ENCODE measurements at places on chromosomes 1 and 21.

DNA sequence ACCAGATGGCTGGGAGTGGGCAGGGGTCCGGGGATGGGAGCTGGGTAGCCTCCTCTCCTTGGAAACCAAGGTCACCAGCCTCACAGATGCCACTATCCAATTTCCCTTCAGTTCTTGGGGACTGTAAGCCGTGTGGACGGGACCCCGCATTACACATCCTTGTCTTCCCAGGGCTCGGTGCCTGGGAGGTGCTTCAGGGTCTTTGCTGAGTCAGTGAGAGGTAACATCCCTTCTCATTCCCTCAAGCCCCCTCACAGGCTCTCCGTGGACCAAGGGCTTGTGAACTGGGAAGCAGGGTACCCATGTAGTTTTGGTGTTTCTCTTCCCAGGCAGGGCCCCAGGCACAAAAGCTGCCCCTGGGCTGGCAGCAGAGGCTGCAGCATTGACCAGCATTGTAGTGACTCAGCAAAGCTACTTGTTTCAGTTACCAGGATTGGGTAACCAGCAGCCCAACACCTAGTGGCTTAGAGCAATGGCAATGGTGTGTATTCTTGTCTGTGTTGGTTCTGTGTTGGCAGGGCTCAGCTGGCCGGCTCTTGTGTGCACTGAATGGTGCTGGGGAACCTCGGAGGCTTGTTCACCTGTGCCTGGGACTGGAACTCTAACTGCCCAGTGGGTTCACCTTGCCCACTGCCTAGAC, 24.6 kb upstream of the PCBP3 start:
- no peak for DNase-seq

DNA sequence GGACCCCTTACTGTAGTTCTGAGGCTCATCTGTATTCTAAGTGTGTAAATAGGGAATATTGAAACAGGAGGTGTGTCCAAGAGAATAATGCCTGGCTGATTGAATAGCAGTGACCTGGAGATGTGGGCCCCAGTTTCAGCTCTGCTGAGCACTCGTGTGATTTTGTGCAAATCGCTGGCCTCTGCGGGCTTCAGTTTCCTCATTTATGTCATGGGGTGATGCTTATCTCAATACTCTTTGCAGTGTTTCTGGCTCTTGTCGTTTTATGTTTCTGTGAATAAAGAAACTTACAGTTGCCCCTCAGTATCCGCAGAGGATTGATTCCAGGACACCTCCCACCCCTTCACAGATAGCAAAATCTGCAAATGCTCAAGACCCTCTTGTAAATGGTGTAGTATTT, 5.0 kb downstream of the COG2 start:
- no peak for DNase-seq

DNA sequence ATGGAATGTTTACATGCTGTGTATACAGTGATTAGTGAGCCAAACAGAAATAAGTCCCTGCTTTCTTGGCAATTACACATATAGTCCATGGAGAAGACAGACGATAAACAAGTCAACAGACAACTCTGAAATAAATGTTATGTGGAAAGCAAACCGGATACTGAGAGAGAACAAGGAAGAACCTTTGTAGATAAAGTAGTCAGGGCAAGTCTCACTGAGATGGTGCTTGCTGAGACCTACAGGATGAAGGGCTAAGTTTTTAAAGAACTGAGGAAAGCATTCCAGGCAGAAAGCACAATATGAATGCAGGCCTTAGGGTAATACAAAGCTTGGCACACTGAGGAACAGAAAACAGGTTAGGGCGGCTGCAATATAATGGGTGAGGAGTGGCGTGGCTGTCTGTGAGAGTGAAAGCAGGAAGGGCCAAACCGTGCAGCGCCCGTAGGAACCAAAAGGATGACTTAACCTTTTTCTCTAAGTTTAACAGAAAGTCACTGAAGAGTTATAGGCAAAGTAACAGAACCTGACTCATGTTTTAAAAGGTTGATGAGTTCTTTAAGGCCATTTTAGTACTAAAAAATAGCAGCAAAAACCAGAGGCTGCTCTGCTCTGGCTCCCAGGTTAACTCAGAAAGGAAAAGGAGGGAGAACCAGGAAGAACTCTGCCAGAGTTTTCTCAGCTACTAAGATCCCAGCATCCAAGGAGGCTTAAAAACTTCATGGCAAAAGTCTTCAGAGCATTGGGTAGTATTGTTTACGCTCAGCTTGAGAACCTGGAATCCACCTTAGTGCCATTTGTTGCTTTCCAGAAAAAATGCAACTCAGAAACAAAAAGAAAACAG, 8.7 kb upstream of the TTF2 start:
- no peak for DNase-seq

DNA sequence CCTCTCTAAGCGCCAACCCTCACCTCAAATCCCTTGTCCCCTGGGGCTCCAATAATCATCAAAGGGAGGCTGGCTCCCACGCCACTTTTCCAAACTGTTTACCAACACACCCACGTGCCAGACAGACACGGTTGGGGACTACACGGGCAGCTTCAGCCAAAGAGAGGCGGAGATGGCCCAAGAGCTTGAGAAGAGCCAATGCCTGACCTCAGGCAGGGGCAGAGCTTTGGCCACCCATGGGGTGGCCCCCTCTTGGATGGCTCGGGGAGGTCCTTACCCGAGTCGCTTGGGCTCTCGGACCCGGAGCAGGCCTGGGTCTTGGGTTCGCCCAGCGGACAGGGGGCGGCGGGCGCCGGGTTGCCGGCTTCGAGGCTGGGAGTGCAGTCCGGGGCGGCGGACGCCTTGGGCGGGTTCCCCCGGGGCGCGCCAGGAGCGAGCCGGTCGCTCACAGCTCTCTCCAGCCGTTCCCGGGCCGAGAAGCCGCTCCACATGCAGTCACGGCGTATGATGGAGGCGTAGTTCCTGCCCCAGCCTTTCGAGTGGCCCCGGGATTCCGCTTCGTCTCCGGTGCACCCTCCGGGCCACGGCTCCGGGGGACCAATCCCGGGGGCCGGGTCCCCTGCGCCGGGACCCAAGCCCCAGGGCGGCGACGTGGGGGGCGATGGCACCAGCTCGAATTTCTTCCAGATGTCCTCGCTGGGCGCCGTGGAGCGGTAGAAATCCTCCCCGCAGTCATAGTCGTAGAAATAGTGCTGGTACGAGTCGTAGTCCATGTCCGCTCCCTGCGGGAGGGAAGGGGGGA, 854 bp downstream of the MYCL start:
- no peak for DNase-seq

DNA sequence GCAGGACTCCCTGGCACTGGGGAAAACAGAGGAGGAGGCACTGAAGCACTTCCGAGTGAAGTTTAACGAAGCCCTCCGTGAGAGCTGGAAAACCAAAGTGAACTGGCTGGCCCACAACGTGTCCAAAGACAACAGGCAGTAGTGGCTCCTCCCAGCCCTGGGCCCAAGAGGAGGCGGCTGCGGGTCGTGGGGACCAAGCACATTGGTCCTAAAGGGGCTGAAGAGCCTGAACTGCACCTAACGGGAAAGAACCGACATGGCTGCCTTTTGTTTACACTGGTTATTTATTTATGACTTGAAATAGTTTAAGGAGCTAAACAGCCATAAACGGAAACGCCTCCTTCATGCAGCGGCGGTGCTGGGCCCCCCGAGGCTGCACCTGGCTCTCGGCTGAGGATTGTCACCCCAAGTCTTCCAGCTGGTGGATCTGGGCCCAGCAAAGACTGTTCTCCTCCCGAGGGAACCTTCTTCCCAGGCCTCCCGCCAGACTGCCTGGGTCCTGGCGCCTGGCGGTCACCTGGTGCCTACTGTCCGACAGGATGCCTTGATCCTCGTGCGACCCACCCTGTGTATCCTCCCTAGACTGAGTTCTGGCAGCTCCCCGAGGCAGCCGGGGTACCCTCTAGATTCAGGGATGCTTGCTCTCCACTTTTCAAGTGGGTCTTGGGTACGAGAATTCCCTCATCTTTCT, 75.5 kb downstream of the PIK3CD start:
- no peak for DNase-seq

DNA sequence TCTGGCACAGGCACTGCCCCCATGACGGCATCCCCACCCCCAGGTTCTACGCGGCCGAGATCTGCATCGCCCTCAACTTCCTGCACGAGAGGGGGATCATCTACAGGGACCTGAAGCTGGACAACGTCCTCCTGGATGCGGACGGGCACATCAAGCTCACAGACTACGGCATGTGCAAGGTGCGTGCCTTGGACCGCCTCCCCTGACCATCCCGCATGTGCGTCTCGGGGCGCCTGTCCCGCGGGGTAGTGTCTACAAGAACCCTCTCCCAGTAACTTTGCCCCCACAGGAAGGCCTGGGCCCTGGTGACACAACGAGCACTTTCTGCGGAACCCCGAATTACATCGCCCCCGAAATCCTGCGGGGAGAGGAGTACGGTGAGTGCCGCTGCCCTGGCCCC, 22.6 kb downstream of the FAAP20 start:
- no peak for DNase-seq

DNA sequence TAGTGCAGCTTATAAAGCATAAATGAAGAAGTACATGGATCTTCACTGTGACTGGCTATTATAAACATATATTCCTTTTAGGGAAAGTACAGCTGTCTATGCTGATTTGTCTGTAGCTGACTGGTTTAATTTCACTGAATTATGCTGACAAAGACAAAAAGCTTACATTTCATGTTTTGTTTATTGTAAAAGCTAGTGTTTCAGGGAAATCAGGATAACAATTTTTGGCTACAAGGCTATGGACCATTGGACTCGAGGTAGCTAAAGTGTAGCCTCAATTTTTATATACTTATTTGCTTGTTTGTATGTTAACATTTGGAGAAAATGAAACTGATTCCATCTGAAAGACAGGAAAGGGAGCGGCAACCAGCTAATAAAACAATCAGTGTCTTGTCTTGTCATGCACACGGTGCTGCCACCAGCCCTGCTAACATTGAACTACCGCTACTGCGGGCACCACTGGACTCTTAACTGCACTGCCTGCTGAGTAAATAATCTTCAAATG, 480.2 kb downstream of the COL11A1 start:
- DNase-seq = no peak

- no peak for DNase-seq
These were observed 83.3 kb downstream of the OLFML3 start for GRCh38 chr1:114062477-114063099.

DNA sequence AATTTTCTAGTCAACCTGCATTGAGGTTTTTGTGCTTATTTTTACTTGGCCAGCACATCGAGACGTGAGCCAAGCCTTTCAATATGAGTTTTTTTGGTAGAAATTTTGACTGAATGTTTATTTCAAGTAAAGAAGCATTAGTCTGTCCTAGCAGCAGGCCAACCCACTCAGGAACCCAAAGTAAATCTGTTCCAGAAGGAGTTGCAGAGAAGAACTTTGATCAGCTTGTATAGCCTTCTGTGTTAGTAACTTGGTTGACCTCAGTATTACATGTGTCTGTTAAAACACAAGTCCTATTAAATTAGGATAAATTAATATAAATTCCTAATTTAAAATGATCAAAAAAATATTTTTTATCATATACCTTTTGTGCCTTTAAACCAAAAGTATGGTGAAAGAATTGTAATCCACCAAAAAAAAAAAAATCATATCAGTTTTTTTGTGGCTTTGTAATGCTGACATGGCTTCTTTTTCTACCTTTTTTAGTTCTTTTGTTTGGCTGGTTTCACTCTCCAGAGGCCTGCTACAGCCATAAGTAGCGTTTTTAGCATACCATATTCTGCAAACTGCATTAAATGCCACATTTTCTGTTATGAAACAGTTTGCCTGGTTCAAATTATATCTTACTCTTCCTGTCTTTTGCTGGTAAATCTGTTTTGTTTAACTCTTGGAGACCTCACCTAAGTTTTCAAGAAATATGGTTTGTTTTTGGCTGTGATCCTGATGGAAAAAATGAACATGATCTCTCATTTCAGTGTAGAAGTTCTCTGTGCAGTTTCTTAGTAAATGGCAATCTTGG, 39.5 kb downstream of the ATF6 start:
- DNase-seq = no peak

- no peak for DNase-seq
These were observed 827.6 kb upstream of the B3GALT2 start for GRCh38 chr1:194014014-194014413.

- no peak for DNase-seq
These were observed 154.0 kb downstream of the DHRS3 start for GRCh38 chr1:12464045-12464461.

- DNase-seq = no peak
These were observed 30.3 kb downstream of the ZNF362 start for GRCh38 chr1:33286451-33287185.
